Breast epithelium (tissue), 4 donors: ENCODE measurements at places on chromosomes 2 and 18.

DNA sequence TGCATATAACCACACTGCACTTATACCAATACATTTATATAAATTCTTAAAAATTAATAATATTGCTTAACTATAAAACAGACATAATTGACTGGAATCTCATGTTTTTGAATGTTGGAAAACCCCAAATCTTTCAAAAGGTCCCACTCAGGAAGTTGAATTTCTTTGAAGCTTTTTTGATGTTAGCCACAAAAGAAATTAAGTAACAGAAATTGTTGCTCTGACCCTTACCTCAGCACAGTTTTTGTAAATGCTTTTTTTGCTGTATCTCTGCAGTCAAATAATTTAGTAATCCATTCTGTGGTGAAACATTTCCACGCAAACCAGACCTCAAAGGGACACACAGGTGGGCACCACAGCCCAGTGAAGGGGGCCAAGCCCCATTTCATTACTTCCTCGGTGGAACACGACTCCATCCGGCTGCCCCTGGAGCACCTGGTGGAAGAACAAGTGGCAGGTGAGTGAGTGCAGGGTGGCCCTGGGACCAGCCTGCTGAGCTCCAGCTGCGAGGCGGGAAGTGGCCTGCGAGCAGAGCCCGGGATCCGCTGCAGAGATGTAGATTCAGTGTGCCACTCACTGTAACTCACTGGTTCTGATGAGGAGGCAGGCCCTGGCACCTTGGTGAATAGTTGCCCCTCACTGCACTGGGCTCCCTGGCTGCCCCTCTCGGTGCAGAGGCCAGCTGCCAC, 8.4 kb downstream of the SCLY start:
- no peak overlapping the region for H3K27ac ChIP-seq
- H3K36me3 ChIP-seq, result no peaks in the 10 kb centered on the region
- no peaks in the 10 kb centered on the region for H3K4me1 ChIP-seq
- no peak overlapping the region for H3K4me3 ChIP-seq
- no peaks in the 10 kb centered on the region for H3K27me3 ChIP-seq

- no peak overlapping the region for H3K27ac ChIP-seq
- no peaks in the 10 kb centered on the region for H3K4me1 ChIP-seq
- no peak overlapping the region for H3K4me3 ChIP-seq
- DNase-seq, result no peak
These were observed 713.7 kb downstream of the DSC3 start for GRCh38 chr18:30328839-30329238.

GRCh38 chr2:230011617-230012016, 57.1 kb downstream of the SLC16A14 start:
- H3K36me3 ChIP-seq, result no peaks in the 10 kb centered on the region
- H3K4me3 ChIP-seq, result no peak overlapping the region
- no peaks in the 10 kb centered on the region for H3K27me3 ChIP-seq
- H3K4me1 ChIP-seq, result no peaks in the 10 kb centered on the region
- no peak for DNase-seq

DNA sequence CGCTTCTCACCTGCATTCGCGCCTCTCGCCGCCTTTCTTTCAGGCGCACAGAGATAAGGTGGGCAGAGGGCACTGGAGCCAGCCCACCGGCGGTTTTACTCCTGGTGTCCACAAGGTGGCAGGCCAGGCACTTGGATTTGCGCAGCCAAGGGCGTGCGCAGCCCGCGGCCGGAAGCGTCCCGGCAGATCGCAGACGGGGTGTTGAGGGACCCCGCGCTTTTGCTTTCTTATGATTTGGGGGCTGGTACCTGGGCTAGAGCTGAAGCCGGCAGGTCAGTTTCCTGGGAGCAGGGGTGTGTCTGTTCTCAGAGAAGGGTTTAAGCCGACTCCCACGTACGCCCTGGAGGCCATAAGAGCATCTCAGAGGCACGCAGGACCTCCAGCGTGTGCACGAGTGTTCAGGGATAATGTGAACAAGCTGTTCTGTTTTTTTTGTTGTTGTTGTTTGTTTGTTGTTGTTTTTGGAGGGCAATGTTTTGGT, 305.6 kb upstream of the CXCR4 start:
- H3K27me3 ChIP-seq, result peaks cover 9% of the 10 kb centered on the region
- H3K4me1 ChIP-seq, result no peaks in the 10 kb centered on the region
- DNase-seq, result peak; percentile 44
- H3K27ac ChIP-seq, result no peak overlapping the region
- no peaks in the 10 kb centered on the region for H3K36me3 ChIP-seq
- peak overlapping the region; percentile 64 for H3K4me3 ChIP-seq

DNA sequence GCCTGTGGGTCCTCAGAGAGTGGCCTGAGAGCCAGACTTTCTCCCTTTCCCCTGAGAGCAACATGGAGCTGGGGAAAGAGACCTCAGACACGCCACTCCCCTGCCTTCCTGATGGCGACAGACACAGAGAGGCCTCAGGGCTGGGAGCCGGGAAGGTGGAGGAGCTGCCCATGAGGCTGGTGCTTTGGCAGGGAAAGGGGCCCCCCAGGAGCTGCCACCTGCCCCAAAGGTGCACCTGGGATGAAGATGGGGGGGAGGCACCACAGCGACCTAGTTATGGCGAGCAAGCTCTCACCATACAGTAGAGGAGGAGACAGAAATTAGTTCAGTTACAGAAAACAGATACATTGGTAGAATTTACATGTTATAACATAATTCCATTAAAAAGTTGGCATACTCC, 80.7 kb upstream of the PXDN start:
- DNase-seq, result no peak
- H3K27ac ChIP-seq, result no peak overlapping the region
- no peaks in the 10 kb centered on the region for H3K4me1 ChIP-seq
- no peak overlapping the region for H3K4me3 ChIP-seq
- peaks cover 3% of the 10 kb centered on the region for H3K27me3 ChIP-seq

GRCh38 chr2:217652761-217653639, 349.8 kb downstream of the TNS1 start:
- H3K27me3 ChIP-seq, result no peaks in the 10 kb centered on the region
- peak overlapping the region; percentile 68 for H3K27ac ChIP-seq
- no peaks in the 10 kb centered on the region for H3K4me1 ChIP-seq
- no peak overlapping the region for H3K4me3 ChIP-seq
- peak; percentile 55 for DNase-seq

DNA sequence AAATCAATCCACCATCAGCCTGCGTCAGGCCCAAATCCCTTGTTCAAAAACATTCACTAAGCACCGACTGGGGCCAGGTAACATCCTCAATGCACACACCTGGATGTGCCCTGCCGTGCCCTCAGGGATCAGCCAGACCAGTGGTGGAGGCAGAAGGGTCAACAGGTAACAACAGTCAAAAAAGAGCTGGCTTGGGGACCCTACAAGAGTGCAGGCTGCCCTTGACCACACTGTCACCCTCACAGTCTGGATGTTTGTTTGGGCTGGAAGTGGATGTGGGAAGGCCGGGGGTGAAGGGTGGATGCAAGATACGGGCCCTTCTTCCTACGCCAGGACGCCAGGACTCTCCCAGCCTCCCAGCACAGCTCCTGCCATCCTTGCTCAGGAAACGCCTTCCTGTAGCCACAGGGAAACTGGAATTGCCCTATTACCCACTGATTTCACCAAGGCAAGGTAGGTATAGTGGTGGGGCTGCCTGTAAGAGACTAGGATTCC, 2.7 kb downstream of the BIN1 start:
- DNase-seq, result no peak
- no peaks in the 10 kb centered on the region for H3K27me3 ChIP-seq
- H3K4me3 ChIP-seq, result no peak overlapping the region
- peak overlapping the region; percentile 87 for H3K27ac ChIP-seq

- DNase-seq, result peak; percentile 17
- H3K36me3 ChIP-seq, result no peaks in the 10 kb centered on the region
- H3K27ac ChIP-seq, result peak within 1 kb of the TSS; percentile 1
- no peaks in the 10 kb centered on the region for H3K4me1 ChIP-seq
These were observed at the start of gene NEURL3 for GRCh38 chr2:96505231-96505889. Gene NEURL3, minus strand, starts transcription at chr2:96505357. Its CDS starts 71 bp downstream, at chr2:96505286.

GRCh38 chr2:224359569-224359968, 42.3 kb downstream of the FAM124B start:
- H3K27me3 ChIP-seq, result no peaks in the 10 kb centered on the region
- no peak for DNase-seq
- no peaks in the 10 kb centered on the region for H3K4me1 ChIP-seq
- no peak overlapping the region for H3K4me3 ChIP-seq
- H3K27ac ChIP-seq, result no peak overlapping the region
